ENCODE measurements at places on chromosomes 6 and 20. TPM values are rescaled to one million over a fixed set of nuclear protein-coding genes. Genes with fewer than 3 reads are reported as not detected.

DNA sequence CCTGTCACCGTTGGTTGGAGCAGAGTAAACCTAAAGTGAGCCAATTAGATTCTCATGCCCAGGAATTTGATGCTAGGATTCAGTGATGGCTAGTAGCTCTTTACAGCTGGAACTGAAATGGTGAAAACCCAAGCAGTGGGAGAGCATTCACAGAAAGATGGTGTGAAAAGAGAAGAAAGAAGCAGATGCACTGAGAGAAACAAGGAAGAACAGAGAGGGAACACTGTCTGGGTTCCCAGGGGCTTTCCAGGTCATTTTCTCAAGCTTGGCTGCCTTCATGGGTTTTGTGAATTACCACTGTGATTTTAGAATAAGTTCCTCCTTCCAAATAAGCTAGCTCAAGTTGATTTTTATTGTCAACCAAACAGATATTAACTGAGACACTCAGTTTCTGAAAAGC is 104.1 kb upstream of the AKIRIN2 start:
- no peak for DNase-seq

DNA sequence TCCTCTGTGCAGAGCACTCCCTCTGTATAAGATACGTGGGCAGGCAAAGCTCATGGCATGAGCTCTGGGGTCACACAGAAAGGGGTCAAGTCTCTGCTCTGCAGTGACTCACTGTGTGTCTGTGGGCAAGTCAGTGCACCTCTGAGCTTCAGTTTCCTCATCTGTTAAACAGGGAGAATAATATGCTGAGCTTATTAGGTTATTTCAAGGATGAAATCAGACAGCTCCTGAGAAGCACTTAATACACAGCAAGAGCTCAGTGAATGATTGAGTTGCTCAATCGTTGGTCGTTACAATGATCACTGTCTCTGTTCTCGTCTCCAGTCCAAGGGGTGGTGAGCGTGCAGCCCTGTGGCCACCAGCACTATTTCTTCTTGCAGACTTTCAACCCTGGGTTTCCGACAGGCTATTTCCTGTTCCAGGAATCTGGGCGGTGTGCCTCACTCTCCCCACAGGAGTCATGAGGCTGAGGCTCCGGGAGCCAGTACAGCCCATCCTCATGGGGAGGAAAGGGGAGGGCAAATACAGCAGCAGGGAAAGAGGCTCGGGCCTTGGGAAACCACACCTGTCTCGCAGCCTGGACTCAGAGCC is 28.9 kb downstream of the KIAA1755 start:
- DNase-seq = no peak

- no peak for DNase-seq
These were observed 106.6 kb downstream of the SGK1 start for GRCh38 chr6:134211297-134211696.

GRCh38 chr6:30592287-30592686 is 21.0 kb downstream of the ABCF1 start:
- no peak for DNase-seq

DNA sequence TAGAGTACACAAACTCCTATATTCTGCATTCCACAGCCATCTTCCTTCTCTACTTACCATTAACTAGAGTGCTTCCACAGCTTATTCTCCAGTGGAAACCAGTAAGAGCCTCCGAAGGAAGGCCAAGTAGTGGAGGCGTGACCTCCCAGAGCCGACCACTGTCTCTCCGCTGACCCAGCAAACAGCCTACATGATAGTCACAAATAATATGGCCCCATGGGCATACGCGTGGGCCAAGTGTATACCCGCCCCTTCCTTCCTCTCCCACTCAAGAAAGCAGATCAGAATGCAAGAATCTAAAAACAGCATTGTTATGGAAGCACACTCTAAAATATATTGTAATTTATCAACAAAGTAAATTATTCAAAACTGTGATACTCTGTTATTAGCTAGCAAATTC is 526.6 kb upstream of the JARID2 start:
- no peak for DNase-seq

HUS1B gene
- total RNA-seq = 0.17 TPM
